Activated naive CD8-positive, alpha-beta T cell treated with anti-CD3 and anti-CD28 coated beads, Interleukin-2, amount 50 U/mL, for 24 hours (primary cell): ENCODE measurements at places on chromosomes 7 and 10.

DNA sequence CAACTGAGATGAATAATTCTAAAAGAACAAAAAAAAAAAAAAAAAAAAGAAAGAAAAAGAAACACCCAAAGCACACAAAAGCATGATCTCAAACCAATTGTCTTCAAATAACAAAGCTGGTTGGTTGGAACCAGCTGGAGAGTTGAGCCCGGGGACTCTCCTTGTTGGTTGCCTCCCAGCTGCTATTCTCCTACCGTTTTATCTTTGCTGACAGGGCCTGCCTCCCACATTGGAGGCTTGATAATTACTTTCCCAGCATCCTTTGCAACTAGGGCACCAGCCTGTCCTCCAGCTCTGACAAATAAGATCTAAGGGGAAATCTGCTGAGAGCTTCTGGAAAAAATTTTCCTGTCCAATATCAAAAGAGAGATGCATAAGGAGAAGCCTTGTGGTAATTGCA, 6.8 kb downstream of the PON1 start:
- DNase-seq = no peak

DNA sequence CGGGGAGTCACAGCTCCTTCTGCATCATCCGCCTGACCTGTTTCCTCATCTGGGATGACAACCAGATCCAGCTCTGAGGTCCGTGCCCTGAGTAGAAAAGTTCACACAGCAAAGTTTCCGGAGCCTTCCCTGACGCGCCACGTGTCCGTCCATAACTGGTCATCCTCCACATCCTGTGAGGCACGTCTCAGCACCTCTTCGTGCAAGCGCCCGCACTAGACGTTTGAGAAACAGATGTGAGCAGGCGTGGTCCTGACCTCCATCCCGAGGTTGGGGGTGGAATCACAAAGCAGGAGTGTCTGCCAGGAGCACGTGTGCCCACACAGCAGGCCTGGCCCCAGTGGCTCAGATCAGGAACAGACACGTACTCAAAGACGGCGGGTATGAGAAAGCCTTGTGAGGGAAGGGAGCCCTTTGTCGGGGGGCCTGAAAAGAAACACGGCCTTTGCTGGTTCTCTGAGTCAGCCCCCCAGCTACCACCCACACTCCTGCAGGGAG, 520.8 kb downstream of the DNAJB6 start:
- DNase-seq = no peak

DNA sequence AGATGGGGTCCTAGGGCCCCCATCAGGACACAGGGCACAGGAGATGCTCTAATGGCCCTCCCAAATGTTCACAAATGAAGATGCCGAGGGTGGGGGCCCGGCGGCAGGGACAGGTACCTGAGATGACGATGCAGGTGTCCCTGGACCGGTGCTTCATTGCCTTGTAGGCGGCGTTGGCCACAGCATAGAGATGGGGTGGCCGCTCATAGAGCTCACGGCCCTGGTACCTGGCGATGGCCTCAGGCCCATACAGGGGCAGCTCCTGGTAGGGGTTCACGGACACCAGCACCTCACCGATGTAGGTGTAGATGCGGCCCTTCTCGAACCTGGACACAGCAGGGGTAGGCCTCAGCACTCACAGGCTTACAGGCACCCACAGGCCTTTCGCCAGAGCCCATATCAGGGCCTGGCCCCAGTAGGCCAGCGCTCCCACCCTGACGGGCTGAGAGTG, 2.0 kb downstream of the MYO1G start:
- DNase-seq = no peak

- no peak for DNase-seq
These were observed 43.2 kb downstream of the RALA start for GRCh38 chr7:39666562-39666961.

GRCh38 chr10:76540786-76541185, 1096.8 kb downstream of the KCNMA1 start:
- no peak for DNase-seq

DNA sequence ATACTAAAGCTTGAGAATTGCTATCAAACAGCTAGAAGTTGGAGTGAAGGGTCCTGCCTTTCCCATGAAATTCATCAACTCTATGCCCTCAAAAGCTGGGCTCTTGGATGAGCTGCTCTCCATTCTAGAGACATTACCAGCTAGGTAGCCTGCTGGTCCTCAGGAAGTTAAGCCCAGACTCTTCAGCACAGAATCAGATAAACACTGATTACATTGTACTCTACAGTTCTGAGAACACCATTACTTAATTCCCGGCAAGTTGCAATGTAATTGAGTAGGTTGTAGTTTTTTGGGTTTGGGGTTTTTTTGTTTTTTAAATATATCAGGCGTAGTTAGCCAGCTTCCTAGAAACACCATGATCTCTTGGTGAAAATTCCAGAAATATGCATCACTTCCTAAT, 84.1 kb upstream of the PIK3CG start:
- DNase-seq = no peak
